AG04449 (cell line): ENCODE measurements at places on chromosomes 12 and 14.

DNA sequence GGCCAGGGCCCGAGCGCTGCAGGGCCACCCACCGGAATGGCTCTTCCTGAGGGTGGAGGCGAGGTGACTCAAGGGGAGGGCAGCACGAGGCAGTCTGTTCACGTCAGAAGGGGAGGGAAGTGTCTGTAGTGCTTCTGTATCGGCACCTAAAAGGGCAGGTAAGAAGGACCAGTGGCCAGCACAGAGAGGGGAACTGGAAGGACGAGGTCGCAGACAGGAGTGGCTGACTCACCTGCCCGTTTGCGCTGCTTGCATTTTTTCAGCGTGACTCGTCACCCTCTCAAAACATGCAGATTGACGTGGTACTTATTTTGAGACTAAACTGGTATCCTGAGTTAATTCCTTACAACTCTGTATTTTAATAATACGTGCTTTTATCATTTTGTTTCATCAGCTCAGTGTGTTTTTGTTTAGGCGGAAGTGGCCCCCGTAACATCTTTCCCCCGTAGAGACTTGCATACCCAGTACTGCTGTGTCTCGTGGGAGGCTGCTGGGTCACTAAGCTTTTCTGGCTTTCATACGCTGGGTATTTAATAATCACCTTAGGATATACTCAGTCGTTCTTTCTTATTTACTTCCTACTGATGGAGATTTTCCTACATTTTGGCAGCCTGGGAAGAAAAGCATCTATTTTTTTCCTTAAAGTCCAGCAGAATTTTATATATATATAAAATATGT lies 26.4 kb downstream of the SFSWAP start:
- peak; percentile 12 for DNase-seq

DNA sequence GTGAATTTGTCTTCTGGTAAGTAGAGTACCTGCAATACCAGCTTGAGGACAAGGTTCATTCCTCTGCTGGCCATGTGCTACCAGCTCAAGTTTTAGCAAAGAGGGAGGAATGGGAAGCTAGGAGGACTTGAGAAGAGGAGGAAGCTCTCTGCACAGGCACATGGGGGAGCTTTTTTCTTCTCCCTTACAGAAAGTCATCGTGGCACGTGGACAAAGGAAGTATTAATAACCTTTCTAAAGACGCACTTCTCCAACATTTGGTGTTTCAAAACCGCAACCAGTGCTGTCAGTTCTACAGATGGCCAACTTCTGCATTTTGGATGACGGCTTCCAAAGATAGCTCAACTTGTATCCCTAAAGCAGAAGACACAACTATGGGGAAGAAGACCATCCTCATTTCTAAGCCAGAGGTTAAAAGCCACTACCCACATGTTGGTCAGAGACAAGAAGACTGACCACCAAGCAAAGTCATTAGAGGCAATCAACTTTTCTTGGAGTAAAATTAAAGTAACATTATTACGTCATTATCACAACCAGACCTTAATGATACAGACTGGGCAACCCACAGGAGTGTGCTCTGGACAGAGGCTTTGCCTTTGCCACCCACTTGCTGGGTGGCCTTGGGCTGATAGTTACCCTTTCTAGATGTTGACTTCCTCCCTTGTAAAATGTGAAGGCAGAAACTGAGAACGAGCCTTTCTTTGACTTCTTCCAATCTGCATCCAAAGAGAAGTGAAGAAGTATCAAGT lies 12.3 kb upstream of the TMED10 start:
- no peak for DNase-seq

- DNase-seq = no peak
Observed at GRCh38 chr12:46197883-46198282, 71.0 kb downstream of the SLC38A1 start.

DNA sequence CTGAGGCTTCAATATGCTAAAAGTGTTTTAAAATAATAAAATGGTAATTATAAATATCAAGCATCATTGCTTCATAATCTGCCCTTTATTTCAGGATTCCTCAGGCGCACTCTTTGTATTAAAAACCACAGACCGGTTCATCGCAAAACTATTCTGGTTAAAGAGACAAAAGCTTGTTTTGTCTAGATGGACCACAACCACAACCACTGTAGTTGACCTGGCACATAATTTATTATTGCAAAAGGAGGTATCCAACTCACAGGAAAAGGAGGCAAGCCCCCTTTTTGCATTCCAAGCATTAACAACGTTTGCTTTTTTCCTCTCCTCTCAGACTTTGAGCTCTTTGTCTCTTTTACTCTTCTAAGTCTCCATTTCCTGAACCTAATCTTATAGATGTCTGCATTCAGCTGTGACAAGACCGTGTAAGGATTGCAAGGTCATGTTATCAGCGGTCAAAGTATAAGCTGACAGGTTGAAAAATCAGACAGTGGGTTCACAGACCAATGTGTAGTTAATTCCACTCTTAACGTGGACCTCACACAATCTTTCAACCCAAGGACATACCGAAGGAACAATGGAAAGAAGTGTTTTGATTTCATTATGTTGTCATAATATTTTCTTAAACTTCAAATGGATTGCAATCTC lies 1057.6 kb downstream of the GALC start:
- DNase-seq = no peak

GRCh38 chr12:93981411-93981810 lies 167.0 kb upstream of the PLXNC1 start:
- DNase-seq = no peak

DNA sequence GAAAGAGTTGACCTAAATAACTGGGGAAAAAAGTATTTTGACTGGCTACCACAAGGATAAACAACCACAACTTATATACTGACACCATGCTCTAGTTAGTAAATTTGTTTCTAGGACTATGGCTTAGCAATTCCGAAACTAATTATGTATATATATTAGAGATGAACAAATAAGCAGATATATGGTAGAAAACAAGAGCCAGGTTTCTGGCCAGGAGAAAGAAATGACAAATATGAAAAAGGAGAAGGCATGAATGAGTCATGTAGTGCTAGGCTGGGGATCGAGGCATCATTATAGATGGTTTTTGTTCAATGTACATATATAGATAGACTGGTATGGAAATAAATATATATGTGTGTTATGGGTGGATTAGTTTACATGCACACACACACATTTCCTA lies 5.5 kb upstream of the LRRC74A start:
- DNase-seq = no peak

- DNase-seq = no peak
Observed at GRCh38 chr12:42590330-42590934, 886 bp upstream of the PRICKLE1 start.

DNA sequence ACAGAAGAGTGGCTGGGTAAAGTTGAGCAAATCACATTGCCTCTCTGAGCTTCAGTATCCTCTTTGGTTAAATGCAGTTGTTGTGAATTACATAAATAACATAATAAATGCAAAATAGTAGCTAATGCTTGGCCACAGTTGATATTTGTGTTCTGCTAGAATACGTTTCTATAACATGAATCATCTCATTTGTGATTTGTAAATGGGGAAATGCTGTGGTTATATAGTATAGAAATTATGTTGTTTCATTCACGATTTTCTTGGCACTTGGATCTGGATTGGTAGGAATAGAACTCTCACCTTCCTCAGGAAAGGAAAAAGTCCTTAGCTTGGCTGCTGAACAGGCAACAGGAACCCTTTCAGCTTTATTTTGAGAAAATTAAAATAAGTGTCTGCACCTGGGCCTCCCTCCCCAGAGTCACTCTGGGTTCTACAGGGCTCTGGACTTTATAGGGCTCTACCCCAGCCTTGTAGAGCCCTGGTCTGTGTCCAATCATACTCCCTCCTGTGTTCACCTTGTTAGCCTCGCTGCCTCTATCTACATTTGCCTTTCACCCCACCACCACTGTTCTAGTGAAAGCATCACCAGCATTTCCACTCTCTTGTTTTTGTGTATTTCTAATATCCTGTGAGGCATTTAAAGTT lies 107.7 kb upstream of the BCAT1 start:
- DNase-seq = no peak

DNA sequence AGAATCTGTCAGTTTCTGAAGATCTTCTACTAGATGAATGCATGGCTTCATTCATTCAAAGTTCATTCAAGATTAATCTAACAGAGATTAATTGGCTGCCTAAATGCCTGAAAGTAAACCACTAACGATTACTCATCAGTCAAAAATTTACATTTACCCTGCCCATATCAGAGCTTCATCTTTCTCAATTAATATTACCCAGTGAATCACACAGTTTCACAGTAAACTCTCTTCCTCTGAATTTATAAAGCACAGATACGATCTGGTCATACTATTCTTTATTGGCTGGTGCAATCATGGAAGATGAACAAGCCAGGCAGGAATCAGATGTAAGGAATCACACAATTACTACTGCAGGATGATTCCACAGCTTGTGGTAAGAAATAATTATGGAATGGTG lies 377.7 kb downstream of the SLC16A7 start:
- DNase-seq = peak; percentile 58

DNA sequence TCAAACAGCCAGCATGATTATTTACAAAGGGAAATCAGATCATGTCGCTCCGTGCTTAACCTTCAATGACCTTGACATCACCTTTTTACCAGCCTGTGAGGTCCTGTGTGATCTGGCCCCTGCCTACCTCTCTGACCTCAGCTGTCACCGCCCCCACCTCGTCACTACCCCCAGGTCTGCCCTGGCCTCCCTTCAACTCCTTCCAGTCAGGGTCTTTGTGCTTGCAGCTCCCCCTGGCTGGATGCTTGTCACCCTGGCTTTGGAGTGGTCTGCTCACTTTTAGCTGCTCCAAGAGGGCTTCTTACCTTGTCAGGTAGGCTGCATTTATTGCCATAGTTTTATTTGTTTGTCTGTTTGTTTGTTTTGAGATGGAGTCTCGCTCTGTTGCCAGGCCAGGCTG lies 8.2 kb upstream of the MAX start:
- no peak for DNase-seq

DNA sequence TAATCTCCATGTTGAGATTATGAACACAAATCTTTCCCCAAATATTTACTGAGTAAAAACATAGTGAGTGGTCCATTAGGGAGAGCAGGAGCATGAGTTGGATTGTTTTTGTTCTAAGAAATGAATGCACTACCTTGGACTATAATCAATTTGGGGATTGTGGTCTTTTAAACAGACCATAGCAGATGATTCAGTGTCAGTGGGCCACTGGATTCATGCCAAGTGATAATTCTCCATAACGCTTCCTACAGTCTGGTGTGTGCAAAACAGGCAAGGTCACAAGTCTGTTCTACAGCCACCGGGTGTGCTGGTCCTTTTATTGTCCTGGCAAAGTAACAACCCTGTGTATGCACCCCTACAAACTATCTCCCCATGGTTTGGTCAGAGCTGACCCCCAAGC lies 266.3 kb downstream of the APAF1 start:
- DNase-seq = no peak

- DNase-seq = peak; percentile 38
Observed at GRCh38 chr12:59149995-59150642, 229.8 kb upstream of the LRIG3 start.

DNA sequence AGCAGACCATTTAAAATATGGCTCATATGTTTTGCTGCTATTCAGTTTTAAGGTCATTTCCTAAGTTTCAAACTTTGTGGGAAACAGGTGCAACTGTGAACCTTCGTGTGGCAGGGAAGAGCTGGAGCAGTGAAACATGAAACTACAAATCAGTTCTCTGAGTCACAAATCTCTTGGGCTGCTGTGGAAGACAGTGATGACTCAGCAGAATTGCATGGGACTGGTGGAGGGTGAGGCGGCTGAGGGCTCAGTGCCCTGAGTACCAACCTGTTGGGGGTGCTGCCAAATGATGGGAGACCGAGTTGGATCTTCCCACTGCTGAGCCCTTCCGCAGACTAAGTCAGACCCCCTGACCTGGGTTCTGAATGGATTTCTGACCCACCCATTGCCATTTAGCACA lies 8.4 kb upstream of the CALM1 start:
- no peak for DNase-seq

DNA sequence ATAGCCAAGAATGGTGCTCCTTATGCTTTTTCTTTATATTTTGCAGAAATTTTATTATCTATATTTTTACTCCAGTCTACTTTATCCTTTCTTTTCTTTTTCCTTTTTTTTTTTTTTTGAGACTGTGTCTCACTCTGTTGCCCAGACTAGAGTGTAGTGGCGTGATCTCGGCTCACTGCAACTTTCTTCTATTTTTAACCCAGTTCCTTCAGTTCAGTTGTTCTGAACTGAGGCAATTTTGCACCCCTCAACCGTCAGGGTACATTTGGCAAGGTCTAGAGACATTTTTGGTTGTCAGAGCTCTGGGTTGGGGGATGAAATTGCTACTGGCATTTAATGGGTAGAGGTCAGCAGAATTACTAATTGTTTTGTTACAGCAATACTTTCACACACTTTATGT lies 75.7 kb downstream of the DIP2B start:
- DNase-seq = no peak

- no peak for DNase-seq
Observed at GRCh38 chr12:110339184-110339952, 58.3 kb downstream of the ATP2A2 start.

DNA sequence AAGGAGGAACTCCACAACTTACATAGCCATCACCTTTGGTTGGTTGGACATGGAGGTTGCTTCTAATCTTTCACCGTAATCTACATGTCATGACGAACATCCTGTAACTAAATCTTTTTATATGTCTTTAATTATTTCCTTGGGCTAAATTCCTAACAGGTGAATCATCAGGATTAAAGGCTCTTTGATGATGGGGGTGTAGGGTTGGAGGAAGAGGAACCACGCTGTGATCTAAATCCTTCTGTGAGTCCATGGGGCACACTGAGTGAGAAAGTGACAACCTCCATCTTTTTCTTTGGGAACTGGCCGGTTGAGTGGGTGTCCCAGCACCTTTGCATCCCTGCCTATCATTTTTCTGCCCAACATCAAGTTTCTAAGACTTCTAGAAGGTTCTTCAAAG lies 31.1 kb upstream of the MAP1LC3B2 start:
- no peak for DNase-seq

GRCh38 chr14:100561005-100561404 lies 26.2 kb downstream of the BEGAIN start:
- DNase-seq = no peak

- DNase-seq = no peak
Observed at GRCh38 chr12:9991876-9992275, 7.0 kb downstream of the CLEC1B start.

- no peak for DNase-seq
Observed at GRCh38 chr12:85095501-85095900, 59.4 kb downstream of the LRRIQ1 start.

GRCh38 chr12:64332296-64332695 lies 58.3 kb downstream of the C12orf56 start:
- no peak for DNase-seq

- no peak for DNase-seq
Observed at GRCh38 chr14:100733152-100733850, 6.6 kb downstream of the DLK1 start.

DNA sequence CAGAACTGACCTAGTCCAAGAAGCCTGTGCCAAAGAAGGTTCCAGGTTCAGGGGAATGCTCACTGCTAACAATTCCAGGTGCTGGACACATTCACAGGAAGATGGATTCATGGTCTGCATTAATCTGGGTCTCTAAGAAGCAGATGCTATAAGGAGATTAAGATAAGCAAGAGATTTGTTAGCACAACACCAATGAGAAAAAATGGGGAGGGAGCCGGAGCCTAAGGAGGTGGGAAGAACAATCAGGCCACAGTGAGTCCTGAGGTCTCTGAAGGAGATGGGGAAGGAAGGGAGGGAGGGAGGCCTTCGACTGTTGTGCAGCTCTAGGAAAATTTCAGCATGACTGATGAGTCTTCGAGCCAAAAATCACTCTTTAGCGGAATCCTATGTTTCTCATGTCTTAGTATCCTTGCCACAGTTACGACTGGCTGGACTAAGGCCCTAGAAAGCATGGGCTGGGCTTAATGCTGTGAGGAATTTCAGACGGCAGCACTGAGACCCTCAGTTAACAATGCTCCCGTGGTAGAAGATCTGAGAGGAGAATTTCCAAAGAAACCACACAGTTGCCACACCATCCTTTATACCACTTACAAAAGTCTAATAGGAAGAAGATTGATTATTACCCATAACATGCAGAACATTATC lies 31.5 kb upstream of the PTGDR start:
- DNase-seq = no peak
